ENCODE measurements at places on chromosomes 6 and 20. TPM values are rescaled to one million over a fixed set of nuclear protein-coding genes. Genes with fewer than 3 reads are reported as not detected.

The DSN1 gene
- polyA plus RNA-seq: 8.7 TPM

The CST7 gene
- not detected for polyA plus RNA-seq

The QKI gene
- polyA plus RNA-seq: 165 TPM

The SLC17A3 gene
- polyA plus RNA-seq: not detected

The SMPDL3A gene
- 84.4 TPM for polyA plus RNA-seq

The ISM1 gene
- not detected for polyA plus RNA-seq

The RPS6KA2 gene
- 76.6 TPM for polyA plus RNA-seq

The PLG gene
- not detected for polyA plus RNA-seq

The HLA-B gene
- polyA plus RNA-seq: 418 TPM

The PET117 gene
- polyA plus RNA-seq: 12.1 TPM

The ANKRD66 gene
- not detected for polyA plus RNA-seq

The PDYN gene
- polyA plus RNA-seq: not detected

The SLC26A8 gene
- polyA plus RNA-seq: not detected

The NOX3 gene
- not detected for polyA plus RNA-seq

The COL20A1 gene
- not detected for polyA plus RNA-seq

The CSNK2B gene
- polyA plus RNA-seq: 80.1 TPM

The MEI4 gene
- not detected for polyA plus RNA-seq

The KCNK5 gene
- polyA plus RNA-seq: not detected

The APOM gene
- polyA plus RNA-seq: 2.8 TPM

The SLC17A1 gene
- polyA plus RNA-seq: not detected

The SYNE1 gene
- 35.7 TPM for polyA plus RNA-seq

The RSPH9 gene
- polyA plus RNA-seq: 0.37 TPM

The SAPCD1 gene
- 0.88 TPM for polyA plus RNA-seq

The MAP7 gene
- 0.29 TPM for polyA plus RNA-seq

The PNPLA1 gene
- polyA plus RNA-seq: not detected

The MYO6 gene
- polyA plus RNA-seq: 10.8 TPM

The BHLHE23 gene
- polyA plus RNA-seq: not detected

The COL12A1 gene
- polyA plus RNA-seq: 1,042 TPM

The LIME1 gene
- 1.5 TPM for polyA plus RNA-seq

The CYP21A2 gene
- polyA plus RNA-seq: 0.05 TPM

The CEP57L1 gene
- 16.5 TPM for polyA plus RNA-seq

The KIAA1755 gene
- polyA plus RNA-seq: 3.5 TPM

The ABHD16B gene
- not detected for polyA plus RNA-seq

The RGS17 gene
- polyA plus RNA-seq: 8.9 TPM

The NKAIN2 gene
- polyA plus RNA-seq: not detected

The WFDC10B gene
- polyA plus RNA-seq: 0.29 TPM

The LTA gene
- polyA plus RNA-seq: not detected

The ABHD12 gene
- polyA plus RNA-seq: 33.6 TPM

The SIRPB1 gene
- not detected for polyA plus RNA-seq

The HLA-DRA gene
- not detected for polyA plus RNA-seq

The PACSIN1 gene
- polyA plus RNA-seq: 0.04 TPM

The BCAS4 gene
- polyA plus RNA-seq: 37.7 TPM

The SOBP gene
- polyA plus RNA-seq: 0.76 TPM

The ARFGEF3 gene
- polyA plus RNA-seq: 0.02 TPM
